Stomach (tissue), 19 donors: ENCODE measurements at places on chromosomes 7 and 10. TPM values are rescaled to one million over a fixed set of nuclear protein-coding genes. Genes with fewer than 3 reads are reported as not detected.

- peaks cover 9% of the 10 kb centered on the region for H3K4me1 ChIP-seq
- H3K4me3 ChIP-seq = no peak overlapping the region
- H3K27ac ChIP-seq = no peak overlapping the region
- no peaks in the 10 kb centered on the region for H3K36me3 ChIP-seq
- DNase-seq = no peak
Observed at GRCh38 chr7:50394315-50394714, 55.8 kb downstream of the FIGNL1 start.

SMO gene
- 15.4 TPM for total RNA-seq

COL17A1 gene
- 53.3 TPM for total RNA-seq

- peak overlapping the region; percentile 11 for H3K27ac ChIP-seq
- DNase-seq = peak; percentile 25
- no peaks in the 10 kb centered on the region for H3K27me3 ChIP-seq
- no peaks in the 10 kb centered on the region for H3K36me3 ChIP-seq
Observed at GRCh38 chr10:62545160-62546066, 171.2 kb downstream of the ZNF365 start.

GRCh38 chr10:63763744-63764143 lies 242.5 kb downstream of the REEP3 start:
- no peaks in the 10 kb centered on the region for H3K4me1 ChIP-seq
- no peak overlapping the region for H3K4me3 ChIP-seq
- no peak overlapping the region for H3K27ac ChIP-seq
- H3K36me3 ChIP-seq = no peaks in the 10 kb centered on the region
- no peaks in the 10 kb centered on the region for H3K27me3 ChIP-seq

GRCh38 chr7:5838761-5839500 lies 41.7 kb upstream of the OCM start:
- no peak overlapping the region for H3K27ac ChIP-seq
- H3K4me3 ChIP-seq = no peak overlapping the region
- H3K4me1 ChIP-seq = no peaks in the 10 kb centered on the region
- peaks cover 18% of the 10 kb centered on the region for H3K36me3 ChIP-seq

DNA sequence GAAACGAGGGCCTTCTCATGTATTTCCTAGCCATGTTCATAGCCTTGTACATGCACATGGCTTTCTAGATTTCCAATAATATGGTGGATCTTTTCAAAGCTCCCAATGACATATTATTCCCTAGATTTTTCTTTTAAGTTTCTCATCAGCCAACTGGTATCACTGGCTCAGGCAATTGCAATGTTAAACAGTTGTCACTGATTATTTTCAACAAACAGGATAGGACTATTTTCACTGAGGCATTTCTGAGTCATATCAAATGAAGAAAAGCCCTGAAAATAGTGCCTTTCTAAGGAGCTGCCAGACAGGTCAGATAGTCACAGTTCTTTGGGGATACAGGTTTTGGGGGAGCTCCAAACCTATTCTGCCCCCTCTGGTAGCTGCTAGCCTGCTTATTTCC lies 4.5 kb upstream of the LMTK2 start:
- H3K4me3 ChIP-seq = no peak overlapping the region
- H3K36me3 ChIP-seq = no peaks in the 10 kb centered on the region
- H3K27ac ChIP-seq = no peak overlapping the region
- H3K4me1 ChIP-seq = peaks cover 2% of the 10 kb centered on the region
- no peaks in the 10 kb centered on the region for H3K27me3 ChIP-seq

GRCh38 chr7:155829796-155830470 lies 17.7 kb upstream of the SHH start:
- no peak overlapping the region for H3K4me3 ChIP-seq
- H3K27me3 ChIP-seq = peaks cover 36% of the 10 kb centered on the region
- no peaks in the 10 kb centered on the region for H3K36me3 ChIP-seq
- DNase-seq = no peak

TFPI2 gene
- total RNA-seq = 6.1 TPM

GRCh38 chr10:20625868-20626267 lies 271.2 kb downstream of the NEBL start:
- H3K4me3 ChIP-seq = no peak overlapping the region
- DNase-seq = no peak
- H3K4me1 ChIP-seq = peaks cover 4% of the 10 kb centered on the region
- no peaks in the 10 kb centered on the region for H3K36me3 ChIP-seq

- no peak for DNase-seq
- no peaks in the 10 kb centered on the region for H3K36me3 ChIP-seq
- no peaks in the 10 kb centered on the region for H3K27me3 ChIP-seq
- H3K4me3 ChIP-seq = no peak overlapping the region
- H3K27ac ChIP-seq = no peak overlapping the region
- no peaks in the 10 kb centered on the region for H3K4me1 ChIP-seq
Observed at GRCh38 chr7:129561677-129562359, 49.7 kb upstream of the NRF1 start.

SLC26A5 gene
- total RNA-seq = 0.58 TPM

GRCh38 chr10:111207500-111207899 lies 130.7 kb downstream of the ADRA2A start:
- H3K4me3 ChIP-seq = no peak overlapping the region
- H3K4me1 ChIP-seq = no peaks in the 10 kb centered on the region
- H3K27me3 ChIP-seq = peaks cover 14% of the 10 kb centered on the region
- DNase-seq = peak; percentile 50
- H3K36me3 ChIP-seq = no peaks in the 10 kb centered on the region

GRCh38 chr10:81108516-81109199 lies 571.0 kb downstream of the SH2D4B start:
- DNase-seq = no peak
- H3K4me1 ChIP-seq = no peaks in the 10 kb centered on the region
- no peak overlapping the region for H3K27ac ChIP-seq
- no peaks in the 10 kb centered on the region for H3K36me3 ChIP-seq
- no peak overlapping the region for H3K4me3 ChIP-seq

DNA sequence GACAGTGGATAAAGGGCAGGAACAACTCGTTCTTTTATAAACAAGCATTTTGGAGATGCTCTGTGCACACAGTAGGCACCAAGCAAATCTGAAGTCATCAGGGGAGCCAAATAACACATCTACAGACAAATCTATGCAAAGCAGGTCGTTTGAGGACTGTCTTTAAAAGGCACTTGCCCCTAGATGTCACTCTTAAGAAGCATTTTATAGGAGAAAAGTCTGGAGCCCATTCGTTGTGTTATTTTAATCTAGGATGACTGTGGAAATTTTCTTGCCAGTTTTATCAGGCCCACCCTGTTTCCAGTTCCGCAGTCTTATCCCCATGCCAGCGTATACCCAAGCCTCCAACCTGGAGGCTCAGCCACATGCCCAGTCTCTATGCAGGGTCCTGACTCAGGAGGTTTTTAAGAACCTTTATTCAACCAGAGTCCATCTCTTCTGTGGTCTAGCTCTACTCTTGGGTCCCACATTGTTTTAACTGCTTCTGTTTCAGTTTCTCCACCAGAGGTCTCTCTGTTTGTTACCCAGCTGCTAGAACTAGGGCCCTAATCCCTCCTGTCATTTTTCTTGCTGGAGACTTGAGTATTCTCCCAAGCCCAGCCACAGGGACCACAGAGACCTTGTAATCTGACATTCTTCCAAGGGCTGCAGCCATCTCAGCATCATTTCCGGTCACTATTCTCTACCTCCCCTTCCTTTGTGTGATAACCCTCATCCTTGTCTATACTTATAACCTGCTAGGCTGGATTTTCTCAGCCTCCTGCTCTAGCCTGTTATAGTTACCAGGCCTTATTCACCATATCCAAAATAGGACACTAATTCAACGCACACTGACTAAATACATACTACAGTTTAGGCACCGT lies 26.7 kb downstream of the PIK3CG start:
- no peaks in the 10 kb centered on the region for H3K36me3 ChIP-seq
- H3K4me3 ChIP-seq = no peak overlapping the region
- H3K4me1 ChIP-seq = no peaks in the 10 kb centered on the region
- no peaks in the 10 kb centered on the region for H3K27me3 ChIP-seq
- no peak for DNase-seq

- H3K4me1 ChIP-seq = no peaks in the 10 kb centered on the region
- H3K4me3 ChIP-seq = no peak overlapping the region
- H3K27me3 ChIP-seq = peaks cover 24% of the 10 kb centered on the region
- DNase-seq = peak; percentile 22
- no peaks in the 10 kb centered on the region for H3K36me3 ChIP-seq
- no peak overlapping the region for H3K27ac ChIP-seq
Observed at GRCh38 chr10:71084061-71084817, 128.1 kb upstream of the UNC5B start.

ZPBP gene
- total RNA-seq = not detected

GRCh38 chr7:150903606-150904005 lies 51.3 kb downstream of the AOC1 start:
- peak overlapping the region; percentile 68 for H3K27ac ChIP-seq
- no peaks in the 10 kb centered on the region for H3K36me3 ChIP-seq
- peak; percentile 66 for DNase-seq

DNA sequence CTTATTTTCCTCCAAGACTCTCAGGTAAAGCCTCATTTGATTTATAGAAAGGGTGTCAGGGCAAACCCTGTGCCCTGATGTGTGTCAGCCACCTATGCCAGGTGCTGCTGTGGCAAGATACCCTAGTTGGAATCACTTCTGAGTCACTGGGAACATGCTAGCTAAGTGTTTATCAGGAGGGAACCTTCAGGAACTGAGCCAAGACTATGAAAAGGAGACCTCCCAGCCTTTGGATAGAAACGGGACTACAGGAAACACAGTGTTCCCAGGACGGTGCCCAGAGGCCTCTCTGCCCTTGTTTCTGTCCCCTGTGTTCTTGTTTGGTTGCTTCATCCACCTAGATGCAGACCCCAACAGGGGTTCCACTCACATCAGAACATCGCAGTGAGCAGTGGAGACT lies 28.5 kb downstream of the CNNM1 start:
- H3K4me3 ChIP-seq = no peak overlapping the region
- H3K36me3 ChIP-seq = no peaks in the 10 kb centered on the region
- no peak overlapping the region for H3K27ac ChIP-seq
- no peaks in the 10 kb centered on the region for H3K27me3 ChIP-seq

DNA sequence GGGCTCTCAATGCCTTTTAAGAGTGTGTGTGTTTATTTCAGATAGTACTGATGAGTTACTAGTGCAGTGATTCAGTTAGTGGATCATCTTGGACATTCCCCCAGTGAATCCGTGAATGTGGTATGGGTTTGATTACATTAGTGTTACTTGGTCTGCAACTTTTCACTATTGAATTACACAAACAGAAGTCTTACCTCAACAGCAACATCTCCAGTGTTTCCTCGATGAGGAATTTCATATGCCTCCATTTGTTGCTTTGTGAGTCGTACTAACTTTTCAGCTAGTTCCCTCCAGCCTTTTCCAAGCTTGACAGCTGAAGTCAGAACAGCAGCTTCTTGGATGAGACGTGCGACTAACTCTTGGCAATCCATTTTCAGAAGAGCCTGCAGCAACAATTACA lies 63.2 kb downstream of the MACC1 start:
- no peak for DNase-seq
- H3K4me1 ChIP-seq = no peaks in the 10 kb centered on the region
- H3K36me3 ChIP-seq = peaks cover 6% of the 10 kb centered on the region
- no peak overlapping the region for H3K27ac ChIP-seq
